T-helper 17 cell (primary cell): ENCODE measurements at places on chromosomes 11 and 22. TPM values are rescaled to one million over a fixed set of nuclear protein-coding genes. Genes with fewer than 3 reads are reported as not detected.

DNA sequence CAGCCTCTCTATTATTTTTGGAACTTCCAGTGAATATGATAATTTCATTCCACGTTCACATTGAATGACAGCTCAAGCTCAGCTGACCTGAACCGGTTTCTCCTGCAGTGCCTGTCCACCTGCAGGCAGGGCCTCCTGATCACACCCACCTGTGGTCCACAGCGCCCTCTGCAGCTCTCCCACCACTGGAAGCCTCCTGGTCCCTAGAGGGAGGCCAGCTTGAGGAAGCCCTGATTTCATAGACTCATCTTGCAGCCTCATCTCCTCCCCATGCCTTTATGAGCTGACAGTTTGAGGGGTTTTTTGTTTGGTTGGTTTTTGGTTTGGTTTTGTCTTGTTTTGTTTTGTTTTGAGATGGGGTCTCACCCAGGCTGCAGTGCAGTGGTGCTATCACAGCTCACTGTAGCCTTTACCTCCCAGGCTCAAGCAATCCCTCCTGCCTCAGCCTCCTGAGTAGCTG, 29.9 kb upstream of the MALAT1 start:
- peak; percentile 38 for DNase-seq

- DNase-seq: no peak
These were observed 14.5 kb downstream of the PIK3IP1 start for GRCh38 chr22:31277741-31278140.

DNA sequence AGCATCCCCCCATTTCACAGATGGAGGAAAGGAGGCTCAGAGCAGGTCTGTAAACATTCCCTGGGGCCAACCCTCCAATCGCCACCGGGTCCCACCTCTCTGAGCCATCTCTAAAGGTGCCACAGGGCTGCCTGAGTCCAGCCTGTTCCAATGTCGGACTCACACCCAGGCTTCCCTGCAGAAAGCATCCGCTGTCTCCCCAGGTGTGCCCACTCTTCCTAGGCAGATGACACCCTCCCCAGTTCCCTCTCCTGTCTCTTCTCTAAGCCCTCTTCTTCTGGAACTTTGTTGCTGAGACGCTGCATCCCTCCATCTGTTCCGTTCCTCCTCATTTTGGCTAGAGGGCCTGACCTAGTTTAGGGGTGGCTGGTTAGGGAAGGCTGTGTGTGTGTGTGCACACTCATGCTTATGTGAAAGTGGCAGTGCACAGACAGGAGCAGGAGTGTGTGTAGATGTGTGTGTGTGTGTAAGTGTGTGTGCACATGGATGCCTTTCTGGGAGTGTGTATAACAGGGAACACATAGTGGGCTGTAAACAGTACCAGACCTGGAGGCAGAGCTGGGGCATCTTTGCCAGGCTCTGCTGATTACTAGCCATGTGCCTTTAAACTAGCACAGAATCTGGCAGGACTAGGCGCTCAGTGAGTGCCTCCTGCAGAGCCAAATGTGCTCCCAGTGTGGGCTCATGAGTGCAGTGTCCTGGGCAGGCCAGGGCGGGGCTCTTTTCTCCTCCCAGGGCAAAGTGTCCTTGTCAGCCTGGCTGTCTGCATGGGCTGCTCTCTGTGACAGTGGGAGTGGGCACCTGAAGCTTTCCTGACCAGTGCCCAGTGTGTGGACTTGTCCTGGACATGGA, 77.3 kb upstream of the NECTIN1 start:
- DNase-seq: no peak

DNA sequence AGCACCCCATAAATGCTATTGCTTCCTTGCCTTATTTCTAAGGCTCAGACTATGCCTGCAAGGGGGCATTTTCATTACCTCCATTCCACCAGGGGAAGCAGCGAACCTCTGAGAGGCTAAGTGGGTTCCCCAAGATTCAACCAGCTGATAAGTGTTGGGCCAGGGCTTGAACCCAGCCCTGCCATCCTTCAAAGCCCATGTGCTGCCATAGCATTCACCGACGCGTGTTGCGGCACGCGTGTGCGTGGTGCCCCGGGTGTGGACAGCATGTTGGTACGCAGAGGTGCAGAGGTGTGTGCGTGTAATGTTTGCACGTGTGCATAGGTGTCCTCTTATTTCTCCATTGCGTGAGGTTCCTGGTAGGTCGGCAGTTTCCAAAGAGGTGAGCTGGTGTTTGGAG, 66.0 kb upstream of the PPARA start:
- DNase-seq: no peak

B3GAT1 gene
- total RNA-seq: 0.18 TPM
